ENCODE measurements at places on chromosomes 4 and X.

DNA sequence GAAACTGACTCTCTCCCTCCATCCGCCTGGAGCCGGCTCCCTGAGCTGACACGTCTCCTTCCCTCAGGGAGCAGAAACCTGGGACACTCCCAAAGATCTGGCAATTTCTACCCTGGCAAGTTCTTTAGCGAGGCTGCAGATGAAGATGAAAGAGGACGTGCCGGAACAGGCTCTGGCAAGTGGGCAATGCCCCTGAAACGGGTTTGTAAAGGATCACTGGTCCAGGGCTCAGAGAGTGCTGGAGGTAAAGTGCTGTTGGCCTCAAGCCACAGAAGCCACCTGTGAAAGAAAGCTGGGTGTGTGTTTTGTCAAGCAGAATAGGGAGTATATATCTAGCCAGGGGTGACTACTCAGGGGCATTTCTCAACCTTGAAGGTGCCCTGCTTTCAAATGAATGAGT, 131.4 kb upstream of the ATP6AP2 start:
- no peaks in the 10 kb centered on the region for H3K27me3 ChIP-seq
- H3K27ac ChIP-seq: no peak overlapping the region
- H3K4me3 ChIP-seq: no peak overlapping the region
- no peak for DNase-seq
- peaks cover 18% of the 10 kb centered on the region for H3K4me1 ChIP-seq

DNA sequence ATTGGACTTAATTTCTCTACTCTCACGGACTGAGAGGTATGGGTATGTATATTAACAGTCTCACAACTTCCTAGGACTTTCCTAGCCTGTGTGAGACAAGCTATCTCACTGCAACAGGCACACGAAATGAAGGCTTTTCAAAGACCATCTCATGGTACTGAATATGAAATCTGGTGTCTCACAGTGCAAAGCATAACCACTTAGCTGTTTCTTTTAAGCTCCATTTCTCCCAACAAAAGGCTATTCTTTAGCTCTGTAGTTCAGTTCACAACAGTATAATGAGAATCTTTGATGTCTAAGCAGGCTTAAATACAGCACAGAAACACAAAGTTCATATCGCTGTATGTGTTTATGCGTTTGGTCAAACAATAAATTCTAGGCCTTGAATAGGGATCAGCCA, 116.2 kb upstream of the PCDH18 start:
- H3K27ac ChIP-seq: no peak overlapping the region
- no peak overlapping the region for H3K4me3 ChIP-seq
- DNase-seq: no peak
- H3K4me1 ChIP-seq: no peaks in the 10 kb centered on the region
- no peaks in the 10 kb centered on the region for H3K27me3 ChIP-seq
- H3K36me3 ChIP-seq: no peaks in the 10 kb centered on the region

DNA sequence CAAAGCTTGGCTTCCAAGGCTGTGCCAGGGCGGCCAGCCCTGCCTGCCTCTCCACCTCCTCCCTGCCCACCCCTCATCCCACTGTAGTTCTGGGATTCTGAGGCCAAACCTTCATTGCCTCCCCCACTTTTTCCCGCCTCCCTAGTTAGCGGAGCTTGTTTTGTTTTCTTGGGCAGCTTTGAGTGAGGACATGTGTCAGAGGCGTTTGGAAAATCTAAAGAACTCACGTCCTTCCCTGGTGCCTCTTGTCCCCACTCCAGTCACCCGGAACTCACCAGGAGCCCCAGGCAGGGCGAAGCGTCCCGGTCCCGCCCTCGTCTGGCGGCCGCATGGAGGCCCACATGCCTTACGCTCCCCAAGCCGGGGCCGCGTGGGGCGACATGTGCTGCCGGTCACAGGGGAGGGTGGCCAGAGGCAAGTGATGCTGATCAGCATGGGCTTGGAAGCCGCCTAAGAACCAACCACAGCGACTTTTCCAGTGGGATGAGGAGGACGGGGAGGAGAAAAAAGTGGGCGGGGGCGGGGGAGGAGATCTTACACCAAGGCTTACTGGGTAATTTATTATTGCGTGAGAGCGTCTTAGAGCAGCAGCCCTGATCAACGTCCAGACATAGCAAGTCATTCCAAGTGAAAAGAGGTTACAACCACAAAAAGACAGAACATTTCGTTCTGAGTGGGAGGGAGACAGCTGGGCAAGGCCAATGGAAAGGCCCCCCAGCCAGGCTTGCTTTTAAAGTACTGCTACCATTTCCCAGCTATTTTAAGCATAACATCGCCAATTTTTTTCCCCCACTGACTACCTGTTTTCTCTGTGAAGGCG, 48.5 kb downstream of the PRPS1 start:
- H3K27me3 ChIP-seq: no peaks in the 10 kb centered on the region
- no peaks in the 10 kb centered on the region for H3K36me3 ChIP-seq
- peak overlapping the region; percentile 99 for H3K27ac ChIP-seq
- peak overlapping the region; percentile 56 for H3K4me3 ChIP-seq
- H3K4me1 ChIP-seq: peaks cover 49% of the 10 kb centered on the region

DNA sequence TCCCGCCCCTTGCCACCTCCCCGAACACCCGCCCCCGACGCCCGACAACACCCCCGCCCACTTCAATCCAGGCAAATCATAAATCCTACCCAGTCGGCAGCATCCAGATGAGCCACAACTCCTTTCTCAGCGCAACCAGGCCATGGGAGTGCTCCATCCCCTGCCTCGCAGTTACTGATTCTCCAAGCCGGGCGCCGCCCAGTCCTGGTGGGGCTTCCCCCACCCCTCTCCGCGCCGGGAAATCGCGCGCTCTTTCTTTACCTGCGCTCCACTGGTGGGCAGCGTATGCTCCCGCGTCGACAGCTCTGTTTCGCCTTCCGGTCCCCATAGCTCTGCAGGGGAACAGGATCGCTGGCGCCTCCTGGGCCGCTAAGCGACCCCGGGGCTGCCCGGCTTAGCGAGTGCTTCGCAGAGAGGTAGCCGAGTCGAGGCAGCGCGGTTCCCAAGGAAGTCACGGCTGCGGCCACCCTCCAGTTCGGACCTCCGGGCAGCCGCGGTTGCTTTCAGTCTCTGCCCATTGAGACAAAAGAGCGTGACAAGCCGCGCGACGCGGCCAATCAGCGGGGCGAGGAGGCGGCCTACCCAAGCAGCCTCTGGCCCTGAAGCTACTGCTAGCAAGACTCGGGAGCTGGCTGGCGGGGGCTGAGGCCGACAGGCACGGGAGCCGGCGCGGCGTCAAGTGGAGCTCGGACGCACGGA, 43.7 kb upstream of the TMSB15B start:
- peak overlapping the region; percentile 57 for H3K4me3 ChIP-seq
- peak overlapping the region; percentile 56 for H3K27ac ChIP-seq
- no peaks in the 10 kb centered on the region for H3K36me3 ChIP-seq

DNA sequence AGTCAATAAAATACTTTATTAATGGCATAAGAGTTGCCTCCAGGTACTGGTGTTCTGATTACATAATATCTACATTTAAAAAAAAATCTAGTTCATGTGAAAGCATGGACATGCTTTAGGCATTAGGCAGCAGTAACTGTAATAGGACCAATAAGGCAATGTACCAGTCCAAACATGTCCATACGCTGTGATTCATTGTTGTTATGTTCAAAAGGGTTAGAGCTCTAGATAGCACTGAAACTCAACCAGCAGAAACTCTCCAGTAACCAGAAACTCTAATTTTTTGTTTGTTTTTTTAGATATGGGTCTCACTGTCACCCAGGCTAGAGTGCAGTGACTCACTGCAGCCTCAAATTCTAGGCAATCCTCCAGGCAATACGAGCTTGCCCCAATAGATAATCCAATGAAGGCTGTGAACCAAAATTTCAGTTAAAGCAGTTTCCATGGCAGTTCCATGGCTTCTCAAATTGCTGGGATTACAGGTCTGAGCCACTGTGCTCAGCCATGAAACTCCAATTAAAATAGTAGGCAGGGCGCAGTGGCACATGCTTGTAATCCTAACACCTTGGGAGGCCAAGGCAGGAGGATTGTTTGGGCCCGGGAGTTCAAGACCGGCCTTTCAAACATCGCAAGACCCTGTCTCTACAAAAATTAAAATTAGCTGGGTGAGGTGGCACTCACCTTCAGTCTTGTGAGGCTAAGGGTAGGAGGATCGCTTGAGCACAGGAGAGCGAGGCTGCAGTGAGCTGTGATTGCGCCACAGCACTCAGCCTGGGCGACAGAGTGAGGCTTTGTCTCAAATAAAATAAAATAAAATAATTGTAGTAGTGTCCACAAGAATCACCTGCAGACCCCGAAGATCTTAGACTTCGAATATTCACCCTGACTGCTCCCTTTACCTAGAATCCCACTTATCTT, 36.3 kb downstream of the MGARP start:
- peak overlapping the region; percentile 81 for H3K27ac ChIP-seq
- H3K4me3 ChIP-seq: no peak overlapping the region
- no peak for DNase-seq
- no peaks in the 10 kb centered on the region for H3K27me3 ChIP-seq

All from suprapubic skin (tissue), 4 donors.